ENCODE measurements at places on chromosomes 6 and 20.

GRCh38 chr6:105028898-105029297, 72.0 kb downstream of the LIN28B start:
- no peak for DNase-seq

DNA sequence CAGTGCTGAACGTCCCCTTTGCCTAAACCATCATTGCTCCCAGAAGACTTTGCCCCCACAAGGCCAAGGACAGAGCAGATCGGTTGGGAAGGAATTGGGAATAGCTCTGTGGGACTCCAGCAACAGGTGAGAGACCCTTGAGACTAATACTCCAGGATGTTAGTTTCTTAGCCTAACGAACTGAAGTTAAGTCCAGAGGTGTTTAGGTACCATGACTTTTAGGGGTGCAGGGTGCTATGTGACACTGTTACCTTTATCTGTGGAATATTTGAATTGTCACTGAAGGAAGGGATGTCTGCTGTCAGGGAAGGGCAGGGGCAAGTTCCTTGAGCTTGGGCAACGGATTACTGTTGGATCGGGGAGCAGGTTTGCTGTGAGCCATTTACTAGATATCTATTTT, 1.9 kb downstream of the BLCAP start:
- DNase-seq: no peak

- no peak for DNase-seq
Measured at GRCh38 chr20:50304501-50304856, 113.8 kb downstream of the CEBPB start.

GRCh38 chr20:39081255-39081654, 119.1 kb downstream of the DHX35 start:
- peak; percentile 57 for DNase-seq

DNA sequence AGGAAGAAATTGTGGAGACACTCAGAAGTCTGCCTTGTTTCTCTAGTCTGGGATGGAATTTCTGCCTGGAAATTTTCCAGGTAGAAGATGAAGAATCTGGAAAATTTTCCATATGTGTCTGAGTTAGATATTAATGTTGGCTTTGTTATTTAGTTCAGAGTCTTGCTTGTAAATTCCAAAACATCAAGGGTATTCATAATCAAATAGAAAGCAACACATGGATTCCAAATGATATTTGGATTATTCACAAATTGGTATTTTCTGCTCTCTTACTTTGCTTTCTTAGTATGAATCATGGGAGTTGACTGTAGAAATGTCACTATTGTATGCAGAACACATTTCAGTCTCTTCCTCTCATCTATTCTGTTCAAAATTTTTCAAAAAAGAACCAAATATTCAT, 116.0 kb downstream of the GRIK2 start:
- no peak for DNase-seq

GRCh38 chr20:10618611-10619245, 55.1 kb downstream of the JAG1 start:
- no peak for DNase-seq

- DNase-seq: peak; percentile 79
Measured at GRCh38 chr20:5528719-5529256, 212.0 kb upstream of the PROKR2 start.

GRCh38 chr6:33147807-33148666, 44.2 kb downstream of the COL11A2 start:
- DNase-seq: no peak

GRCh38 chr20:38093641-38094077, 60.1 kb downstream of the RPRD1B start:
- no peak for DNase-seq

DNA sequence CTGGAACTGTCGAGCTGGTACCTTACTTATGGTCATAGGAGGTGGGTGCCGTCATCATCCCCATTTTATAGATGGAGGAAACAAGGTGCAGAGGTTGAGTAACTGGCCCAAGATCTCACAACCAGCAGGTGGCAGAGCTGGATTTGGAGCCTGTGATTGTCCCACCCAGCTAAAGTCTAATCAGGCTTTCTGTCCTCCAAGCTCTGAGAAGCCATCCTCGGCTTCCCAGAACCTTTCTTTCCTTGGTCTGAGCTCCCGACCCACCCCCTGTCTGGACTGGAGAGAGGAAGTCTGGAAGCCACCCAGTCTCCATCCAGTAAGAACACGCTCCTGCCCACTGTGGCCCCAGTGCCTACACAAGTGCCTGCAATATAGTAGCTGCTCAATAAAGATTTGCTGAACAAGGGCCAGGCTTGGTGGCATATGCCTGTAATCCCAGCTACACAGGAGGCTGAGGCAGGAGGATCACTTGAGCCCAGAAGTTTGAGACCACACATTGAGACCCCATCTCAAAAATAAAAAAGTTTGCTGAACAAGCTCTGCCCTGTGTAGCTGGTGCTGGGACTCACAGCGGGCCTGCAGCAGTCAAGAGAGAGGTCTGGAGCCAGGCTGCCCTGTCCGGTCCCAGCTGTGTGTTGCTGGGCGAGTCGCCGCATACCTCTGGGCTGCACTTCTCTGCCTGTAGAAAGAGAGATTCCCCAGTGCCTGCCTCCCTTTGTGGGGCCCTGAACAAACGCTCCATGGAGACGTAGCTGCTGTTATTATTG, 32.5 kb upstream of the DLGAP4 start:
- DNase-seq: no peak

GRCh38 chr20:23451956-23452487, 654 bp downstream of the CST11 start:
- no peak for DNase-seq

GRCh38 chr6:101539510-101540245, 146.2 kb downstream of the GRIK2 start:
- DNase-seq: no peak

DNA sequence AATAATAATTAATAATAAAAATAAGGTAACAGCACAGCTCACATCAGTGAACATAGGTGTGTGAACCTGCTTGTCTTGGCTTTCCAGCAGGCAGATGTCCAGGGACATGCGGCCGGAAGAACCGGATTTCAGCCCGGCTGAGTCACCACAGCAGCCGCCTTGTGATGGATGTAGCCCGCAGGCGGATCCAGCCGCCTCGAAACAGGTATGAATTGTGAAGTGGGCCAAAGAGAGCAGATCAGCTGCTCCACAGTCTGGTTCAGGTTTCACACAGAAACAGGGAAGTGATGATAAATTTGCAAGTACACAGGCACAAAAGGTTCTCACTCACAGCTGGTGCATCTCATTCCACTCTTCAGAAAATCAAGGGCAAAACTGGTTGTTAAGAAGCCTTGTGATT, 55.1 kb downstream of the ID4 start:
- no peak for DNase-seq

Measured in hippocampal formation (tissue), 2 donors.